ENCODE measurements at places on chromosomes 1 and 21. TPM values are rescaled to one million over a fixed set of nuclear protein-coding genes. Genes with fewer than 3 reads are reported as not detected.

The ADAMTS5 gene
- polyA plus RNA-seq: 6.5 TPM

The CD52 gene
- not detected for polyA plus RNA-seq

The CHD5 gene
- polyA plus RNA-seq: not detected

The C1orf167 gene
- polyA plus RNA-seq: not detected

The ADAM30 gene
- polyA plus RNA-seq: not detected

The KIF26B gene
- 2.4 TPM for polyA plus RNA-seq

The TNFRSF4 gene
- not detected for polyA plus RNA-seq

The CHRM3 gene
- not detected for polyA plus RNA-seq

The AUNIP gene
- polyA plus RNA-seq: 2.3 TPM

The TRIM46 gene
- polyA plus RNA-seq: 1.6 TPM

The BEST4 gene
- 0.31 TPM for polyA plus RNA-seq

The UTS2 gene
- not detected for polyA plus RNA-seq

The RCC1 gene
- 17.5 TPM for polyA plus RNA-seq

The TTLL7 gene
- 2.9 TPM for polyA plus RNA-seq

The PTPN7 gene
- 0.16 TPM for polyA plus RNA-seq

The COL24A1 gene
- polyA plus RNA-seq: 0.22 TPM

The OR2T2 gene
- polyA plus RNA-seq: not detected

The CFHR3 gene
- not detected for polyA plus RNA-seq

The COL8A2 gene
- polyA plus RNA-seq: 2.9 TPM

The NECAP2 gene
- polyA plus RNA-seq: 102 TPM

The HENMT1 gene
- polyA plus RNA-seq: 6.3 TPM

Data from GM23248 (cell line).